ENCODE measurements at places on chromosomes 1 and 21.

GRCh38 chr1:167456926-167457325 is 61.4 kb downstream of the CD247 start:
- no peak for DNase-seq

- DNase-seq: no peak
Measured at GRCh38 chr1:48873944-48874343, 97.3 kb upstream of the BEND5 start.

DNA sequence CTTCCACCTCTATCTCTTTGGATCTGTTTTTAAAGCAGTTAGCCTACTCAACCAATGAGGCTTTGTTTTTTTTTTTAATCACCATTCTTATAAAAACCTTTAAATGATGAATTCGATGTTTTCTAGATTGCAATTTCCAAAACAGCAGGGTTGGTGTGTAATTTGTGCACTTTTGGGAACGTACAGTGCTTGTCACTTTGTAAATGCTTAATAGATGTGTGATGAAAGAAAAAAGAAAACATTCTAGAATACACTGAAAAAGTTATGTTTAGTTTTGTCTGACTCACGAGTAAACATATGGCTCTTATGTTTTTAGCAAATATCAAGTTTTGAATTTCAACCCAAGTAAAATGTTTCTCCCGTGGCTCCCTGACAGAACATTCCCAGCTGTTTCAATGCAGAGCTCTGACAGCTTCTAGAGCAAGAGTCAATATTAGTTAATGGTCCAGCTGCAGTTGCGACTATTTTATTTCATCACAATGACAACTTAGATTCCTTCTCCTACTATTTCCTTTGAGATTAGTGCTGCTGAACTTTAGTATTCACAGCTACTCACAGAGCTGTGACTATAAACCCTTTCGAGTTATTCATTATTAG is 362.5 kb upstream of the ADAMTS5 start:
- DNase-seq: no peak

DNA sequence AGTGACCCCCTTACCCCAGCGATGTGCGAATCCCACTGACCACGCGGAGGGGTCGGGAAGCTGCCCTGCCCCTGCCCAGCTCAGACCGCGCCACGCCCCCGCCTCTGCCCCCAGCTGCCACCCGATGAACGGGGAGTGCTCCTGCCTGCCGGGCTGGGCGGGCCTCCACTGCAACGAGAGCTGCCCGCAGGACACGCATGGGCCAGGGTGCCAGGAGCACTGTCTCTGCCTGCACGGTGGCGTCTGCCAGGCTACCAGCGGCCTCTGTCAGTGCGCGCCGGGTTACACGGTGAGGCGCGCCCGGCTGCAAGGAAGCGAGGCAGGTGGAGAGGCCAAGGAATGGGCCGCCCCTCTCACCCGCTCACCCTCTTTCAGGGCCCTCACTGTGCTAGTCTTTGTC is 11.9 kb upstream of the LRRC71 start:
- DNase-seq: no peak

GRCh38 chr1:196608390-196609369 is at the start of gene KCNT2:
Gene KCNT2, minus strand, starts transcription at chr1:196608440. Its CDS starts 131 bp downstream, at chr1:196608309.
- no peak for DNase-seq

DNA sequence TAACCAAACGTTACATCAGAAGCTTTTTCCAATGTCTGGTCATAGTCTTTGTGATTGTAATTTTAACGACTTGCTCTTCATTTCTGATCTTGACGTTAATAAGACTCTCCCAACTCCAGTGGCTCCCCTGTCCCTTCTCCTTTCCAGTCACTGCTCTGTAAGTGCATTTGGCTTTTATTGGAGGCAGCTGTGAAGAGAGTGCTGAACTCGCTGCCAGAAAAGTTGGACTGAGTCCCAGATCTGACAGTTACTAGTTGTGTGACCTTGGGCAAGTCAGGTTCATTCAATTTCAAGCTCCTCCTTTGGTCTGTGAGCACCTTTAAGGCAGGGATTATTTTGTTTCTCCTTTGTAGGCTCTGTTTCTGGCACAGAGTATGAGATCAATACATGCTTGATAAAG is 109.6 kb upstream of the TSPAN2 start:
- no peak for DNase-seq

- no peak for DNase-seq
Measured at GRCh38 chr21:42532466-42533181, 19.0 kb downstream of the SLC37A1 start.

All from activated CD4-positive, alpha-beta T cell treated with anti-CD3 and anti-CD28 coated beads, Interleukin-2, amount 50 U/mL, for 1 hour (primary cell).